HT1080 (cell line): ENCODE measurements at places on chromosomes 2 and 18.

- DNase-seq = peak; percentile 99
These were observed 18.7 kb downstream of the SMIM21 start for GRCh38 chr18:75408554-75409506.

- DNase-seq = peak; percentile 38
These were observed 7.0 kb upstream of the STK39 start for GRCh38 chr2:168254158-168254935.

GRCh38 chr2:38627391-38627790, 24.7 kb upstream of the HNRNPLL start:
- DNase-seq = no peak

GRCh38 chr2:60659026-60659425, 97.0 kb upstream of the PAPOLG start:
- DNase-seq = no peak

DNA sequence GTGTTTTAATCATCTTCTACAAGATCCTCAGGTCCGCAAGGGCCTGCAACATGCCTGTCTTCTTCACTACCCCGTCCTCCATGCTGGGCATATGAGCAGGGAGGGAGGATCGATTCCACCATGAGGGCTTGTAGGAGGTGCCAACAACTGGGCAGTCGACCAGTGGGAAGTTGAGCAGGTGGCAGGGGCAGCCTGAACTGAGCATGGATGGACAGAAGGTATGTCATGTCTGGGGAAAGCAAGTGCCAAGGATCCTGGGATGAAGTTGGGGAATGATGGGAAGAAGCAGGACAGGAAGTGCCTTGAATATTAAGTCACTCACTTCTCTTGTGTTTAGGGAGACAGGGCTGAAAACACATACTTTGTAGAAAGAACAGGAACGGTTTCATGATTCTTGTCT, 44.7 kb downstream of the CTIF start:
- DNase-seq = no peak

GRCh38 chr18:41744421-41745030, 210.5 kb upstream of the PIK3C3 start:
- no peak for DNase-seq

DNA sequence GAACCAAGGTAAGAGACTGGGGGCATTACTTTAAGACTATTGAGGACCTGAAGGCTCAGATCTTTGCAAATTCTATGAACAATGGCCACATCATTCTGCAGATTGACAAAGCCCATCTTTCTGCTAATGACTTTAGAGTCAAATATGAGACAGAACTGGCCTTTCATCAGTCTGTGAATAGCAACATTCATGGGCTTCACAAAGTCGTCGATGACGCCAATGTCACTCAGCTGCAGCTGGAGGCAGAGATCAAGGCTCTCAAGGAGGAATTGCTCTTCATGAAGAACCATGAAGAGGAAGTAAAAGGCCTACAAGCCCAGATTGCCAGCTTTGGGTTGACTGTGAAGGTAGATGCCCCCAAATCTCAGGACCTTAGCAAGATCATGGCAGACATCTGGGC, 43.8 kb upstream of the SLC4A10 start:
- DNase-seq = no peak

- no peak for DNase-seq
These were observed 1.2 kb downstream of the BABAM2 start for GRCh38 chr2:27891673-27892105.

GRCh38 chr2:85400023-85400422, 10.1 kb downstream of the CAPG start:
- no peak for DNase-seq

GRCh38 chr2:96823198-96823597, 7.1 kb downstream of the CNNM3 start:
- no peak for DNase-seq
